ENCODE measurements at places on chromosomes 3 and 15.

- H3K4me3 ChIP-seq, result no peak overlapping the region
- H3K27ac ChIP-seq, result no peak overlapping the region
- peaks cover 4% of the 10 kb centered on the region for H3K27me3 ChIP-seq
- no peak for DNase-seq
- no peaks in the 10 kb centered on the region for H3K36me3 ChIP-seq
- H3K4me1 ChIP-seq, result no peaks in the 10 kb centered on the region
These were observed 156.8 kb downstream of the LSAMP start for GRCh38 chr3:116288485-116288884.

GRCh38 chr3:66665021-66665695, 164.3 kb upstream of the LRIG1 start:
- H3K27me3 ChIP-seq, result no peaks in the 10 kb centered on the region
- H3K4me3 ChIP-seq, result no peak overlapping the region
- H3K27ac ChIP-seq, result no peak overlapping the region
- no peaks in the 10 kb centered on the region for H3K4me1 ChIP-seq
- no peaks in the 10 kb centered on the region for H3K36me3 ChIP-seq

- H3K4me1 ChIP-seq, result peaks cover 15% of the 10 kb centered on the region
- H3K27ac ChIP-seq, result no peak overlapping the region
- DNase-seq, result no peak
- no peaks in the 10 kb centered on the region for H3K27me3 ChIP-seq
- no peak overlapping the region for H3K4me3 ChIP-seq
- no peaks in the 10 kb centered on the region for H3K36me3 ChIP-seq
These were observed 38.3 kb upstream of the AADAC start for GRCh38 chr3:151775314-151776258.

- H3K27ac ChIP-seq, result no peak overlapping the region
- H3K4me1 ChIP-seq, result no peaks in the 10 kb centered on the region
- no peak for DNase-seq
These were observed 47.2 kb downstream of the WHAMM start for GRCh38 chr15:82856397-82857170.

DNA sequence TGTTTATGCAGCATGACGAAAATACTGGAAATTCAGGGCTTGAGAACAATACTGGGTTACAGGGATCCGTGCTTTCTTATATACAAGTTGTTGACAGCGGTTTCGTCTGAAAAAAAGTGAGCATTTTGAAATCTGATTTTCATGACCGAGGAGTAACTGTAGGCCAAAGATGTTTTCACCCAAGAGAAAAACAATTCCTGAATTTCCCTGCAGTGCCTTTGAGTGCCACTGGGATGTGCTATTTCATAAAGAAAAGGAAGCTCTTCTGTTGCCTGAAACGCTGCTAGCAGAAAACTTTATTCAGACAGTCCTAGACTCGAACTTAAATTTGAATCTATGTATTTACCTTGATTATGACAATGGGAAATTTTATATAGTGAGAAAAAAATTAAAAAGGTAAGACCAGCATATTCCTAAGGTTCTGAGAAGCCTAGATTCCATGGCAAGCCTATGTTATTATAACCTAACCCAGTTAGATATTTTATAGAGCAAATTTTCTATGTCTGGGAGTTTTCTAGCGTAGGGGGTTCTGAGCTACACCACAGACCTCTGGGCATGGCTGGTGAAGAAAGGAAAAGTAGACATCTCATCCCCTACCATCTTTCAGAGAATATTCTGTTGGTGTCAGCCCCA, 30.2 kb downstream of the KCNAB1 start:
- H3K36me3 ChIP-seq, result no peaks in the 10 kb centered on the region
- H3K27me3 ChIP-seq, result no peaks in the 10 kb centered on the region
- peak; percentile 68 for DNase-seq
- H3K4me1 ChIP-seq, result peaks cover 26% of the 10 kb centered on the region

- peak overlapping the region; percentile 76 for H3K4me3 ChIP-seq
- peak overlapping the region; percentile 99 for H3K27ac ChIP-seq
- H3K4me1 ChIP-seq, result peaks cover 5% of the 10 kb centered on the region
- peaks cover 8% of the 10 kb centered on the region for H3K36me3 ChIP-seq
- peak; percentile 63 for DNase-seq
These were observed 595 bp downstream of the DPH6 start for GRCh38 chr15:35545316-35545823.

DNA sequence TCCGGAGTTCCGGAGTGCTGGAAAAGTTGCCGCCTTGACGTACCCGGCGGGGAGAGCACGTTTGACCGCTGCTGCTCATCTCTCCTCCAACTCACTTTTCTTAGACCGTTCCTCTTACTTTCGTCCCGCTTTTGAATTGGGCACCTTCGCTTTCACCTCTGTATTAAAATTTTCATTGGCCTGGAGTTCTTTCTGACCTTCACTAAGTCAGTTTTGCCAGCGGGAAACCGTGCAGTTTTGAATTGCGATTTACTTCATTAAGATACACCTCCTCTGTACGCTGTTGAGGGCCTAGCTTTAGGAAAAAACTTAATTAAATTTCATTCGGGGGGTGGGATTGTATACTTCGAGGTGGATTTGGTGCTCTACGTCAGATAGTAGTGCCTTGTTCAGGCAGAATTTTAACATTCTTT, 1.3 kb downstream of the GMPS start:
- H3K4me1 ChIP-seq, result peaks cover 8% of the 10 kb centered on the region
- no peak for DNase-seq
- H3K27ac ChIP-seq, result peak overlapping the region; percentile 81
- peak overlapping the region; percentile 95 for H3K4me3 ChIP-seq
- H3K27me3 ChIP-seq, result no peaks in the 10 kb centered on the region

GRCh38 chr15:24899795-24900194, 55.0 kb upstream of the SNRPN start:
- H3K36me3 ChIP-seq, result no peaks in the 10 kb centered on the region
- H3K27me3 ChIP-seq, result no peaks in the 10 kb centered on the region
- no peak for DNase-seq
- no peak overlapping the region for H3K4me3 ChIP-seq
- no peak overlapping the region for H3K27ac ChIP-seq
- no peaks in the 10 kb centered on the region for H3K4me1 ChIP-seq

DNA sequence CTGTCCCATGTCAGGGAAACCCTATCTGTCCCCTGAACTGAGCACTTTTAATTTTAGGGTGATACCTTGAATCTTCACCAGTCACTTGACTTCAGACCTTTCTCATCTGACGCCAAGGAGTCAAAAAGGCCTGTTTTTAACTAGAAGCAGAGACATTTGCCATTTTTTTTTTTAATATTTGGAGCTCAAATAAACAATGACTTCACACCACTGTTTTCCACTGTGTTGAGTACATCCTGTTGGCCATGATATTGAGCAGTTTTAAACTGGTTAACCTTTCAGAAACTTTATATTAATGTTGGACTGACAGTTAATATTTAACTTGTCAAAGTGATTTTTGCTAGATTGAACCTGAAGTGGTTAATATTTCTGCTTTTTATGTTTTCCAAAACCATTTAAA, 28.2 kb downstream of the DAG1 start:
- no peak for DNase-seq
- H3K4me1 ChIP-seq, result peaks cover 15% of the 10 kb centered on the region
- H3K27ac ChIP-seq, result no peak overlapping the region
- no peak overlapping the region for H3K4me3 ChIP-seq
- H3K36me3 ChIP-seq, result no peaks in the 10 kb centered on the region

GRCh38 chr15:90563463-90563862, 33.7 kb downstream of the CRTC3 start:
- peaks cover 39% of the 10 kb centered on the region for H3K4me1 ChIP-seq
- H3K4me3 ChIP-seq, result no peak overlapping the region
- no peak for DNase-seq

DNA sequence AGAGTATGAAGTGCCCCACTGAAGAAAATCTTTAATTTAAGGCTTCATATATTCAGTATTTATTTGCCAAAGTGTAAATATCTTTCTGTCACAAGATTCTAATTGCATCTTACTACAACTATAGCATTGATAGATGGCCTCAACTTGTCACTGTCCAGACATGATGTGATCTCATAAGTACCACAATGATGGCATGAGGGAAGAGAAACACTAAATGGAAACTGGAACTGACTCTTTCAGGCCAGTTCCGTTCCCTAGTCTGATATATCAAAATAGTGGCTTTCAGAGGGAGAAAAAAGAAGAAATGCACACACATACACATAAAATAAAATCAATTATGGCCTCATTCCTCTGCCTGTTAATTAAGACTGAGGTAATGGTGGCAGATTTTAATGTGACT, 615.7 kb downstream of the TBL1XR1 start:
- no peak overlapping the region for H3K4me3 ChIP-seq
- no peaks in the 10 kb centered on the region for H3K36me3 ChIP-seq
- no peaks in the 10 kb centered on the region for H3K27me3 ChIP-seq

DNA sequence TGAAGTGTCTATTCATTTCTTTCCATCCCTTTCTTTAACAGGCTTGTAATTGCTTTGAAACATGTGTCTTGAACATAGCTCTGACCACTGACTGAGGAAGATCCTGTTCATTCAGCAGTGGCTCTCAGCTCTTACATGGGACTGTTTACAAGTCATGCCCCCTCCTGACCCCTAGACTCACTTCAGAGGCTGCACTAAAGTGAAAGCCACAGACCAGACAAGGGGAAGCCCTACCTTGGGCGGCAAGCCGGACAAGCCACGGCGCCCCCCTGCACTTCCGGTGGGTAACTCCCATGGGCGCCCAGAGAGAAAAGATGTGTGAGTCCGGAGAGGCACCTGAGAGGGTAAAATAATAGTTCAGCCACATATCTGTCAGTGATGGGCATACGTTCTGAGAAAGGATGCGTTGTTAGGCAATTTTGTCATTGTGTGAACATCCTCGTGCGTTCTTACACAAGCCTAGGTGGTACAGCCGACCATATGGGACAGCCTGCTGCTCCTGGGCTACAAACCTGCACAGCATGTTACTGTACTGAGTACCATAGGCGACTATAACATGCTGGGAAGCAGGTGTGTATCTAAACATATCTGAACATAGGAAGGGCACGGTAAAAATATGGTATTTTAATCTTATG, 116.2 kb downstream of the CHSY1 start:
- H3K4me1 ChIP-seq, result peaks cover 24% of the 10 kb centered on the region
- no peak overlapping the region for H3K27ac ChIP-seq
- H3K36me3 ChIP-seq, result no peaks in the 10 kb centered on the region
- DNase-seq, result no peak
- no peaks in the 10 kb centered on the region for H3K27me3 ChIP-seq
- no peak overlapping the region for H3K4me3 ChIP-seq

GRCh38 chr3:36548712-36549111, 168.4 kb downstream of the STAC start:
- H3K4me1 ChIP-seq, result no peaks in the 10 kb centered on the region
- H3K4me3 ChIP-seq, result no peak overlapping the region
- no peaks in the 10 kb centered on the region for H3K36me3 ChIP-seq
- DNase-seq, result no peak
- H3K27ac ChIP-seq, result no peak overlapping the region
- no peaks in the 10 kb centered on the region for H3K27me3 ChIP-seq

- peaks cover 33% of the 10 kb centered on the region for H3K4me1 ChIP-seq
- no peak for DNase-seq
- H3K36me3 ChIP-seq, result no peaks in the 10 kb centered on the region
- H3K27ac ChIP-seq, result no peak overlapping the region
- H3K27me3 ChIP-seq, result no peaks in the 10 kb centered on the region
These were observed 50.6 kb upstream of the SLC6A1 start for GRCh38 chr3:10941972-10942371.

DNA sequence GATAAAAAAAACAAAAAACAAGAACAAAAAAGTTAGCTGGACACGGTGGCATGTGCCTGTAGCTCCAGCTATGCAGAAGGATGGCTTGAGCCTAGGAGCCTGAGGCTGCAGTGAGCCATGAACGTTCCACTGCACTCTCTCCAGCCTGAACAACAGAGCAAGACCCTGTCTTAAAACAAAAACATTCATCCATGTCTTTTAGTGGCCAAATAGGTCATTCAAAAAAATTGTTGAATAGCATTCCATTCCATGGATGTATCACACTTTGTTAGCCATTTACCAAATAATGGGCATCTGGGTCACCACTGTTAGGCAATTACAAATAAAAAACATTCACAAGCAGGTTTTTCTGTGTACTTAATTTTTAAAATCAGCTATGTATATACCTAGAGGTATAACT, 139.7 kb downstream of the STAG1 start:
- no peak overlapping the region for H3K27ac ChIP-seq
- DNase-seq, result no peak
- 0 out of 2 replicates have a peak, but pooled peaks cover 4% of the 10 kb centered on the region for H3K4me1 ChIP-seq
- no peaks in the 10 kb centered on the region for H3K27me3 ChIP-seq
- H3K36me3 ChIP-seq, result peaks cover 4% of the 10 kb centered on the region
- H3K4me3 ChIP-seq, result no peak overlapping the region

GRCh38 chr15:65888981-65889380, 19.7 kb downstream of the RAB11A start:
- peaks cover 73% of the 10 kb centered on the region for H3K36me3 ChIP-seq
- H3K4me1 ChIP-seq, result no peaks in the 10 kb centered on the region
- H3K27me3 ChIP-seq, result no peaks in the 10 kb centered on the region
- no peak overlapping the region for H3K4me3 ChIP-seq
- no peak for DNase-seq
- H3K27ac ChIP-seq, result no peak overlapping the region

DNA sequence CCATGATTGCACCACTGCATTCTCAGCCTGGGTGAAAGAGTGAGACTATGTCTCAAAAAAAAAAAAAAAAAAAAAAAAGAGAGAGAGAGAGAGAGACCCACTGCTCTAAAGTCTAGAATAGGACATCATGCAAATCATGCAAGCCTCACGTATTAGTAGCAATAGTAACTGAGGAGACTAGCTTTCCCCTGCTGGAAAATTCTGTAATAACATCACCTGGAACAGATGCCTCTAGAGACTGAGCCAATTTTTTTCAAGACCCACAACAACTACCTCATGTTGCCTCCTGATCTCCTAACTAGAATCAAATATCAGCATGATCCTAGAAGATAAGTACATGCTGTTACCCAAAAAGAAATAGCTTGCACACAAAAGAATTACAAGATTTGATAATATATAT, 461.9 kb downstream of the AGBL1 start:
- H3K4me3 ChIP-seq, result no peak overlapping the region
- DNase-seq, result no peak
- no peak overlapping the region for H3K27ac ChIP-seq
- H3K4me1 ChIP-seq, result no peaks in the 10 kb centered on the region
- H3K27me3 ChIP-seq, result no peaks in the 10 kb centered on the region

DNA sequence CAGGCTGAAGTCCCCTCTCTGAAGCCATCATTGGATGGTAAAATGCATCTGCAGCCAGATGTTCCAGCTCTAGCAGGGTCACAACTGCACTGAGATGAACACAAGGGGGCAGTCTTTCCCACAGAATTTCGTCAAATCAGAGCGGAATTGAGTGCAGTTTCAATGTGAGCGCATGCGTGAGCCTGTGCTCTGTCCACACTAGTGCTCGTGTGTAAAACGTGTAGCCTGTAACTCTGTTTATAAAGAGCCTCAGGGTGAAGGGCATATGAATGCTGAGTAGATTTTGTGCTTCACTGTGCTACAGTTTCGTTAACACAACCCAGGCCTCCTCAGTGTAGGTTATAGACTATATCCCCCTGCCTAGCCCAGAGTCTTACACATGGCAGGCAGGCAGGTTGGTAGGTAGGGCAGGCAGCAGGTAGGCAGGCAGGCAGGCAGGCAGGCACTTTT, 92.7 kb upstream of the GOLGA6L4 start:
- no peaks in the 10 kb centered on the region for H3K27me3 ChIP-seq
- no peaks in the 10 kb centered on the region for H3K36me3 ChIP-seq
- no peaks in the 10 kb centered on the region for H3K4me1 ChIP-seq
- H3K4me3 ChIP-seq, result no peak overlapping the region
- H3K27ac ChIP-seq, result no peak overlapping the region
